ENCODE measurements at places on chromosomes 6 and 20. TPM values are rescaled to one million over a fixed set of nuclear protein-coding genes. Genes with fewer than 3 reads are reported as not detected.

ISM1 gene
- 0.21 TPM for total RNA-seq

SOX18 gene
- 1.2 TPM for total RNA-seq

C4A gene
- total RNA-seq: 13.5 TPM

- no peak for DNase-seq
- H3K4me3 ChIP-seq: no peak overlapping the region
- peaks cover 59% of the 10 kb centered on the region for H3K4me1 ChIP-seq
- H3K27ac ChIP-seq: peak overlapping the region; percentile 94
- peaks cover 40% of the 10 kb centered on the region for H3K36me3 ChIP-seq
- no peaks in the 10 kb centered on the region for H3K27me3 ChIP-seq
These were observed 19.0 kb downstream of the TTPAL start for GRCh38 chr20:44494681-44495080.

GRCh38 chr20:59676851-59677182 is 72.5 kb downstream of the PHACTR3 start:
- no peak overlapping the region for H3K27ac ChIP-seq
- no peak overlapping the region for H3K4me3 ChIP-seq
- peaks cover 2% of the 10 kb centered on the region for H3K27me3 ChIP-seq
- no peak for DNase-seq
- H3K36me3 ChIP-seq: no peaks in the 10 kb centered on the region
